ENCODE measurements at places on chromosomes 16 and 17.
A peak's percentile ranks its signal among the peaks of the same experiment; 100 is the strongest.

DNA sequence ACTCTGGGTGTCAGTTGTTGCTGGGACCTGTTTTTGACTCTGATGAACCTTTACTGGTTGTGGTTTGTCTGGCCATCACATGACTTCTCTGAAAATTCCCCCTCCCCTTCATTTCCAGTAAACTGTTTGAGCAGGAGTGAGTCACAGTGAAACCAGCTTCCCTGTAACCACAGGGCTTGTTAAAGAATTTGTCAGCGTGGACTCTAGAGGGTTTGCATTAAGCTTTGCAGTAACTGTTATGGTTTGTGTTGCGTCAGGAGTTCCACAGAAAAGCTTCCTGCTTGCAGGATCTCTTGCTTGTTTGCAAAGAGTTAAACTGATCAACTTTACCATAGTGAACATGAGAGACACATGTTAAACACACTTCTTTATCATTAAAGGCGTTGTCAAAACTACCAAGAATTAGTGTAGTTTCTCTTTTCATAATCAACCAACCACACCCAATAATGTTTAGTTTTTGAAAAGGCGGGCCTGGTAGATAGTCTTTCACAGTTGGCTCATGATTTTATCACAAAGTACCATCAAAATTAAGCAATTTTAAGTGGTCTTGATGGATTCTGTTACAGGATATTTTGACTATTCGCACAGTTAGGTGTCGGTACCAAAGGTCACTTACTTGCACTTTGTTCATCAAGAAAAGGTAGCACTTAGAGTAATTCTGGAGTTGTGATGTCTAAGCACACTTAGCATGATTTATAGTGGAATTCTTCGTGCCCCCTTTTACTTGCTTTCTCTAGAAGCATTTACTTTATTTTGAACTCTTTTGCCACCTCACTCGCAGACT lies 79.3 kb downstream of the VMP1 start:
- DNase-seq = peak; percentile 84

DNA sequence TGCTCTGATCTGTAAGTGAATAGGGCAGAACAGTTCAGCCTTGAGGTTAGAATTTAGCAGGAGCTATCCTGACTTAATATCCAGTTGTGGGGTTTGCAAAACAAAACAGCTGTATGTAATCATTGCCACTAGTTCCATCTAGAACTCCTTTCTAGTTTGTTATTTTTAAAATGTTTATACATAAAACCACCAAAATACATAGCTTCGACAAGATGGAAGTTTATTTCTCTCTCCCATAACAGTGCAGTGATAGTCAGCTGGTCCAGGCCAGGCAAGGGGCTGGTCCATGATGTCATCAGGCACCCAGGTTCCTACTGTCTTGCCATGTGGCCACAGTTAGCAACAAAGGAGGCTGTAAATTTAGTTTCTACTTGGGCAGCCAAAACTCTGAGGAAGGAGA lies 10.5 kb upstream of the PLK1 start:
- no peak for DNase-seq

DNA sequence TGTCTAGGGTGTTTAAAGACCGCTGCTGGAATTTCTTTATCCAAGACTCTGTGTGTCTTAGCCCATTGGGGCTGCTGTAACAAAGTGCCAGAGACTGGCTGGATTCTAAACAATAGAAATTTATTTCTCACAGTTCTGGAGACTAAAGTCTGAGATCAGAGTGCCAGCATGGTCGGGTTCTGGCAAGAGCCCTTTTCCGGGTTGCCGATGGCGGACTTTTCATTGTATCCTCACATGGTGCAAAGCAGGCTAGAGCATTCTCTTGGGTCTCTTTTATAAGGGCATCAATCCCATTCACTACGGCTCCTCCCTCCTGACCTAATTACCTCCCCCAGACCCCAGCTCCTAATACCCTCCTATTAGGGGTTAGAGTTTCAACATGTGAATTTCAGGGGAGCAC lies 9.5 kb downstream of the NLRC5 start:
- no peak for DNase-seq

- DNase-seq = no peak
Measured at GRCh38 chr17:40106760-40107521, 6.6 kb upstream of the NR1D1 start.

DNA sequence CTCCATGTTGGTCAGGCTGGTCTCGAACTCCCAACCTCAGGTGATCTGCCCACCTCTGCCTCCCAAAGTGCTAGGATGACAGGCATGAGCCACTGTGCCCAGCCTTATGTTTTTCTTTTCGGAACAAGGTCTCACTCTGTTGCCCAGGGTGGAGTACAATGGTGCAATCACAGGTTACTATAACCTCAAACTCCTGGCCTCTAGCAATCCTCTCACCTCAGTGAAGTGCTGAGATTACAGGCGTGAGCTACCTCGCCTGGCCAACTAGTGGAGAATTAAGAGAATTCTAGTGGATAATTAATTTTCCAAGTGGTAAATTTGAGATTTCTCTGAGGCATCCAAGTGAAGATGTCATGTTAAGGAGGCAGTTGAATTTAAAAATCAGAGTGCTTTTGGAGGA lies 2.9 kb upstream of the FBXO47 start:
- no peak for DNase-seq

- no peak for DNase-seq
Measured at GRCh38 chr16:25689137-25689836, 2.5 kb upstream of the HS3ST4 start.

GRCh38 chr16:47970291-47970931 lies 185.4 kb downstream of the ABCC12 start:
- DNase-seq = peak; percentile 22
